ENCODE measurements at places on chromosomes 7 and 10.
A peak's percentile ranks its signal among the peaks of the same experiment; 100 is the strongest.

GRCh38 chr7:142481548-142481947 is 223.7 kb upstream of the PRSS58 start:
- peak; percentile 49 for DNase-seq

- DNase-seq, result peak; percentile 83
These were observed 101.4 kb upstream of the FAM133B start for GRCh38 chr7:92691578-92691977.

DNA sequence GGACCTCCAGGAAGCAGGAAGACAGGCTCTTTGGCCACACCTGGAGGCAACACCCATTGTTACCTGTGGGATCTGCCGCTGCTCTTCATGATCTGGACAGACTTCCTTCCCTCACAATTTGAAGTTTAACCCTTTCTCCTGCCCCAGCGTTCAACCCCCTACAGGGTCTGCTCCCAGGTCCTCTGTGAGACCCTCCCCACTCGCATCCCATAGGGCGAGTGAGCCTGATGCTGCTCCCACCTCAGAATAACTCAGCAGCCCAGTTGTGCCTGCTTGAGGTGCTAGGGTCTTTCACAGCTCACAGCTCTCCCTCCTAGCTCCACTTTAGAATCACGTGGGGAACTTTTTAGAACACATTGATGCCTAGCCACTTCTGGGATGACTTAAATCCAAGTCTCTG is 61.8 kb upstream of the C10orf90 start:
- DNase-seq, result no peak

GRCh38 chr7:47611045-47611511 is 29.2 kb upstream of the TNS3 start:
- DNase-seq, result no peak

- no peak for DNase-seq
These were observed 205.0 kb downstream of the FANK1 start for GRCh38 chr10:126101325-126101724.

DNA sequence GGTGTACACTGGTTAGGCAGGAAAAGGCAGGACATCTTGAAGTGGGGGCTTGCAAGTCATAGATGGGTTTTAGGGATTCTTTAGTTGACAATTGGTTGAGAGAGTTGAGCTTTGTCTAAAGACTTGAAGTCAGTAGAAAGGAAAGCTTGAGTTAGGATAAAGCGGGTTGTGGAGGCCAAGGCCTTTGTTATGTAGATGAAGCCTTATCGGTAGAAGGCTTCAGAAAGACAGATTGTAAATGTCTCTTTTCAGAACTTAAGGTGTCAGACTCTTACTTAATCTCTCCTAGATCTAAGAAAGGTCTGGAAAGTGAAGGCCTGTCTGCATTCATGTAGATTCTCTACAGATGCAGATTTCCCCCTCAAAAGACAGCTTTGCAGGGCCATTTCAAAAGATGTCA is 177.4 kb downstream of the HECW1 start:
- DNase-seq, result no peak

DNA sequence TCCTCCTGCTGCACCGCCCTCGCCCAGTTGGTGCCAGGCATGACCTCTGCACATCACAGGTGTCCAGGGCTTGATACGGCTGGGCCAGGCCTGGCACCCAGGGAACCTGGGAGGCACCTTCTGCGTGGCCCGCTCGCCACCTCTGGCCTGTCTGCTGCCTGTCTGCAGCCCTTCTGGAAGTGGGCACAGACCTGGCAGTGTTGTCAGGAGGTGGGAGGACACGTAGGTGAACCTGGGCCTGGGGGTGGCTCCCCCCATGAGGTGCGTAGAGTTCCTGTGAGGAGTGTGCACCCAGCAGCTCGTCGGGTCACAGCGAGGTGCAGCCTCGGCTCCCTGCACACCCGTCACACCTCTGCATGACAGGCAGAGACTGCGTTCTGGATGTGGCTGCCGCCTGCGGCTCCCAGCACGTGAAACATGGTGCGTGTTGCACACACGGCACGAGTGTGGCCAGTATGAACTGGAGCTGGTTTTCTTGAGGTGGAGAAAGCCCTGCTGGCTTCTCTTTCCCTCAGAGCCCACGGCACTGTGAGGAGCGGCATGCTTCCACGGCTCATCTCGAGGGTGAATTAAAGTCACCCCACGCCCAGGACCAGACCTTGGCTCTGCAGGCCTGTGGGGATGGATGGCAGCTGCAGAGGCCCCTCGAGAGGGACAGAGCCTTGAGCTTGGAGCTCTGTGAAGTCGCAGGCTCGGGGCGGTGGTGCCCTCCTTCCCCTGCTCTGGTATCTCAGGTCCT is 24.8 kb downstream of the INPP5A start:
- DNase-seq, result no peak
